ENCODE measurements at places on chromosomes 4 and X.
A peak's percentile ranks its signal among the peaks of the same experiment; 100 is the strongest.

DNA sequence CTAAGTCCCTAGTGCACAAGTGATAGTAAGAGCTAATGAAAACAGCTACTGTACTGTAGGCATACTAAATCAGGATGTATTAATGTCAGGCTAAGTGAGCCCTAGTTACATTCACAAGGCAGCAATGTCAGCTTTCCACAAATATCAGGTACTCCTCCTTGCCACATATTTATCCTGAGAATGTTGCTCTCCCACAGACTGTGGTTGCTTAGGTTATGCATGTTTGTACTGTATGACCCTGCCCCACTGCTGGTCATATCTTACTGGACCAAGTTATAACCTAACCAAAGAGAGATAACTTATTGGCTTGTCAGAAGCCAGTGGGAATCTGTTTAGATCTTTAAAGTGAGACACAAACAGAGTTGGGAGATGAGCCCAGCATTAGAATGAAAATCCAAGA is 241.0 kb downstream of the SLC39A8 start:
- DNase-seq = no peak

DNA sequence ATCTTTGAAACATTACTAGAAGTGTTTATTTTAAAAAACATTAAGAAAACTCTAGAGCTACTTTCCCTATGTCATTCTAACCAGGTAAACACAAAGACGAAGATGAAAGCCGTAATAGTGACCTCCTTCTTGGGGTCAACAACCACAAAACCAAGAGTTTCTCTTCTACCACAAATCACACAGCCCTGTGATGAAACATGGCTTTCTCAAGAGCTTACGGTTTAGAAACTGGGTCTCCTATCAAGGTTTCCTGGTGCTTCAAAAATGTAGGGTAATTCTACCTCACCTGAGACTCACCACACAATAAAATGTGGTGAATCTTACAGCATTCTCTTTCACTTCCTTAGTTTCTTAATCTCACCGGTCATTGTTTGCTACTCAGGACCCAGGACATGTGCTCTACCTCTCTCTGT is 50.9 kb downstream of the CORIN start:
- DNase-seq = peak; percentile 4

DNA sequence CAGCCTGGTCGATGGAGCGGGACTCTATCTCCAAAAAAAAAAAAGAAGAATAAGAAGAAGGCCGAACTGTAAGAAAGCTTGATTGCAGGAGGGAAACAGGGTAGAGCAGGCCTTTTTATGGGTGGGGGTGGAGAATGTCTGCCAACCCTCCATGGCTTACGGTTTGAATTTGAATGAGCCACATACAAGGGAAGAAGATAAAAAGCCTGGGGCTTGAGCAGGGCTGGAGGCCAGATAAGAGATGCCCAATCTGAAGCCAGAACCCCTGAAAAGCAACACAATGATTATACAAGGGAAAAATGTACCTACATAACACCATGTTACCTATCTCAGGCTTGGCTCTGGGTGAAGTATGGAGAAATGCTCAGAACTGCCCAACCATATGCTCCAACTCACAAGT is 57.3 kb upstream of the TRIM2 start:
- DNase-seq = no peak

DNA sequence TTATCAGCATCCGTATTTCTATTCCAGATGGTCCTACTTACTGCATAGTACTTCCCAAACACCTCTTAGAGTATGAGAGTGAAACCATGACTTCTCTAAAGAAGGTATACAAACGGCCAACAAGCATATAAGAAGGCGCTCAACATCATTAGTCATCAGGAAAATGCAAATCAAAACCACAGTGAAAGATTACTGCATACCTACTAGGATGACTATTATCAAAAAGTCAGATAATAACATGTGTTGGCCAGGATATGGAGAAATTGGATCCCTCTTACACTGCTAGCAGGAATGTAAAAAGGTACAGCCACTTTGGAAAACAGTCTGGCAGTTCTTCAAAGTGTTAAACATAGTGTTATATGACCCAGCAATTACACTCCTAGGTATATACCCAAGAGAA is 215.3 kb upstream of the CXorf66 start:
- DNase-seq = no peak

- DNase-seq = no peak
Measured at GRCh38 chrX:56231537-56232090, 542 bp upstream of the KLF8 start.

GRCh38 chrX:153164733-153165132 is 14.4 kb upstream of the MAGEA1 start:
- no peak for DNase-seq

DNA sequence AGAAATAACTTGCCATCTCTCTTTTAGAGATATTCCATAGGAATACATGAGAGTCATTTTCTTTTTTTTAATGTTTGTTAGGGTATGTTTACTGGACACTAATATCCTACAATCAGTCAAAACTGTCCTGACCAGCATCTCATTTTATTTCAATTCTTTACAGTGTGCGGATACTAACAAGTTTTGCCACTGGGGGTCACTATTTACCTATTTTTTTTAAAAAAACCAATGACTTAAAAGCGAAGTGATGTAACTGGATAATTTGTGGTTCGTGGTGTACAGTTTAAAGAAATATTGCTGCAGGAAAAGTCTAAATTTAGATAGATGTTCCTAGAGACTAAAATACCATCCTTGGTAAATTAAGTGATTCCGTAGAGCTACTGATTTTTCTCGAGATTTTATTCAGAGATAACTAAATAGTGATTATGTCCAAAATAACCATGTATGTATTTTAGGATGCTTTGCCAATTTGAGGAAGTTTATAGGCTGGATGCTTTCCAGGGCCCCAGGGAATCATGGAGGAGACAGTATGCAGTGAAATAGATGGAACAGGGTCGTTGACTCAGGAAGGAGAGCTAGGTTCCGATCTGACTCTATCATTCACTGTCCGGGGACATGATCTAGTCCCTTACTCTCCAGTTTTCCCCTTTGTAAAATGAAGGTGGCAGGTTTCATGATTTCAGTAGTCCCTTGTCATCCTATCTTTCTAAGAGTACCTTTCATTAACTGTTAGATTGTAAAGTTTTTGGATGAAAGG is 34.0 kb upstream of the GNPDA2 start:
- DNase-seq = peak; percentile 28

GRCh38 chrX:153495362-153495751 is 577 bp downstream of the BGN start:
- DNase-seq = no peak

GRCh38 chrX:63932006-63932405 is 147.0 kb upstream of the ARHGEF9 start:
- no peak for DNase-seq

DNA sequence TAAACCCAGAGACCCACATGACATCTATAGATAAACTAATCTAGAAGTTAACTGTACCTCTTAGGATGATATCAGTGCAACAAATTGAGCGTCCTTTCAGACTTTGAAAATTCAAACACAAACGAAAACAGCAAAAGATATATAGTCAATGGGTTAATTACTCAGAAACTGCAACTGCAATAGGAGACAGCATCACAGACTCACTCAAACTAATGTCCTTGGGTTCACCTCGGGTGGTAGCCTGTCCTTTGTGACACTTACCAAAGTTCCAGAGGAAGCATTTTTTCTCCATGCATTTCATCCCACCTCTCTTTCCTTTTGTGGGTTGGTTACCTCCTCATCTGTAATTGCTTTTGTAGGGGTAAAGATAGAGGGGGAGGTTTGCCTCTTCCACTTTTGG is 9.7 kb downstream of the GC start:
- no peak for DNase-seq

DNA sequence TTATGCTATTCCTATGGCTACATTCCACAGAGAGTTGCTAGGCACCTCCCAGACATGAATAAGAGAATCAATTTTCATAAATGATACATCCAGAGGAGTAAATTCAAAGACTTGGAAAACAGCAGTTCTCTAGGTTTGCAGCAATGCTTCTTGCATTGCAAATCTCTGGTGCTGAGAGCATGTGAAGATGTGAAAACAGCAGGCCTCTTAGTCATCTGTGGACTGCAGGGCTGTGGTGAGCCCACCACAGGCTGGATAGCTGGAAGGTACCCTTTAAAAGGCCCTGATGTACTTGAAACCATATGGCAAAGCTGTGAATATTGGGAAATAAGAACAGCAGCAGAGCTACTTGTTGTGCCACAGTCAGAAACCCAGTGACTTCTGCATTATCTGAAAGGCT is 2135.9 kb downstream of the ARAP2 start:
- no peak for DNase-seq

GRCh38 chr4:154415313-154415712 is 76.3 kb downstream of the DCHS2 start:
- no peak for DNase-seq

- no peak for DNase-seq
Measured at GRCh38 chr4:123060039-123060770, 137.8 kb upstream of the NUDT6 start.

DNA sequence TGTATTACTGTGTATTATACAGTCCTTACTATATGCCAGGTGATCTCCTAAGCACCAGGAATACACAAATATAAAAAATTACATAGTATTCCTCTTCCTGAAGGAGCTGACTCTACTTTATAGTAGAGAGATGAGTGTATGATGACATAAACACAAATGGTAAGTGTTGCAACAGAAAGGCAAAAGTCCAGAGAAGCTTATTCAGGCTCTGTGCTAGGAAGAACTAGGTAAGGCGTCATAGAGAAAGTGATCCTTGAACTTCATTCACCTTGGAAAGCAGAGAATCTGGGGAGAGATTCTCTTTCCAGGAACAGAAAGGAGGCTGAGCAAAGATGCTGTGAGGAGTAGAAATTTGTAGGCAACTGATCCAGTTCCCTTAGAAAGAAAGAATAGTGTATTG is 115.0 kb upstream of the KCNIP4 start:
- no peak for DNase-seq

DNA sequence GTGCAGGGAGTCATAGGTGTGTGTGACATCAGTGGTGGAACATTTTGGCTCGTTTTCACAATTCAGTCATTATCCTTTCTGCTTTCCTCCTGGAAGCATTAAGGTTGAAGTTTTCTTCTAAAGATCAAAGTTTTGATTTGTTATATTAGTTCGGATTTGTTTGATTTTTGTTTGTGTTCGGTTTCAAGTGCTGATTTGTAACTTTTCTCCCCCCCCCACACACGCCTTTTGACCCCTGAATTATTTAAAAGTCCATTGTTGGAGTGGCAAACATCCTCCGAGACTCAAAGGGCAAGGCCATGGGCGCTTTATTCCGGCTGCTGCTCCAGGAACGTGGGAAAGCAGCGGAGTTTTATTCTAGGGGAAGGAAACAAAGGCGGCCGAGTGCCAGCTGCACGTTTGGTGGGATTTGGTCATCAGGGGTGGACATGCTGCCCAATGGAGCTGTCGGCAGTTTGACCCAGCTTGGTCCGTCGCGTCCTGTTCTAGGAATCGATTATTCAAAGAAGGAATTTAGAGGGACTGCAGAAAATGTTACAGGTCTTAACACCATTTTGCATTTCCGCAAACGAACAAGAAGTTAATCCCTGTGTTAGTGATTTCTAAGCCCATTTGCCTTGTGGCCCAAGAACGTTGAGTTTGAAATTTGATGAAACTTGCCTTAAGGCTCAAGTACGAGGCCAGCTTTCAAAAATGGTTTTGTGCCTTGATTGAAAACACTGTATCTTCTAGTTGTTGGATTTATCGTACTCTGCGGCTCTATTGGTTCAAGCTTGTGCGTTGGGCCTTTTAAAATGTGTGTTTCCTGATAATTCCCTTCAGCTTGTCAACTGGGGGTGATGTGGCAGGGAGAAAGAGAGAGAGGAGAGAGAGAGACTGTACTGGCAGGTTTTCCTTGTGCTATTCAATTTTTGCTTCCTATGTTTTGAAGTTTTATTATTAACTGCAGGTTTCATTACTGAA is 565 bp upstream of the ZNF41 start:
- DNase-seq = no peak

DNA sequence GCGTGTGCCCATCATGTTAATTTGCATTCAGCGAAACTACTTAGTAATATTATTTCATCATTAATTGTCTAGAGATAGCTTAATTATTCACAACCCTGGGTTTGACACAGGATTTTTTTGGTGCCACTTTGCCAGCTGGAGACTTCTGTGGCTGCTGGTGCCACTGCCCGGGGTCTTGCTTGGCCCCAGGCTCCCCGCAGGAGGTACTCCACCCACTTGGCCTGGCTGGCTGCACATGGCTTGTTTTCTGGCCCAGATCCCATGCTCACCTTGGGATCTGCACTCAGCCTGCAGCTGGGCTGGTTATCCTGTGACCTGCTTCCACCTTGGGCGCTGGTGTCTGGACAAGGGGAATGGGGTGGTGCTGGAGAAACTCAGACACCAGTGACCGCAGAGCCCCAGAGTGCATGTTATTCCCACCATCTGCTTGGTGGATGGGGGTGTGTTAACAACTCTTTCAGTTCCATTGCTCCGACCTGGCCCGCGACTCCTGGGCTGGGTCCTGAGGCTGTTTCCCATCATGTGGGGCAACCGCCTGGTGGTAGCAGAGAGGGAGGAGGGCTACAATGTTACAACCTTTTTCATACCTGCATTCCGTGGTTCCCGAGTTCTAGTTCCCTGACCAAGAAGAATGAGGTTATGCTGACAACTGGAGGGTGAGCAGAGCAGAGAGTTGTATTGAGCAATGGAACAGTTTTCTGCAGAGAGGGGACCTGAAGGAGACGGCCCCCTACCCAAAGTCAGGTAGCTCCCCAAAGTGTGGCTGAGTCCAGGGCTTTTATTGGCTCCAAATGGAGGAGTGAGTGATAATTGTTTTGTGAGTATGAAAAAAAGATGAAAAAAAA is 1950.0 kb upstream of the IGFBP7 start:
- DNase-seq = no peak

DNA sequence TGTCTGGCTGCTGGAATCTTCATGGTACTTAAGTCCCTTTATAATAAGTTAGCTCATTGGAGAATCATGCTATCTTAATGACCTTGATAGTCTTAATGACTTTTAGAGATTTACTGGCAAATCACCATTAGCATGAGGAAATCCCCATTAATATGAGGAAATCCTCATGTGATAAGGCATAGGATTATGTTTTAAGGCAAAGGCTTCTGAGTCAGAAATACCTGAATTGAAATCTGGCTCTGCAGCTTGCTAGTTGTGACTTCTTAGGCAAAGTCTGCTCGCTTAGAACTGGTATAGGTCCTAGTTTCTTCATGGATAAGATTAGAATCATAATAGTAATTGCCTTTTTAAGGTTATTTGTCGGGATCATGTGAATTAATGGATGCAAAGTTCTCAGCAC is 190.2 kb upstream of the BANK1 start:
- no peak for DNase-seq

GRCh38 chrX:150570512-150570911 is 2.1 kb downstream of the MTM1 start:
- no peak for DNase-seq

DNA sequence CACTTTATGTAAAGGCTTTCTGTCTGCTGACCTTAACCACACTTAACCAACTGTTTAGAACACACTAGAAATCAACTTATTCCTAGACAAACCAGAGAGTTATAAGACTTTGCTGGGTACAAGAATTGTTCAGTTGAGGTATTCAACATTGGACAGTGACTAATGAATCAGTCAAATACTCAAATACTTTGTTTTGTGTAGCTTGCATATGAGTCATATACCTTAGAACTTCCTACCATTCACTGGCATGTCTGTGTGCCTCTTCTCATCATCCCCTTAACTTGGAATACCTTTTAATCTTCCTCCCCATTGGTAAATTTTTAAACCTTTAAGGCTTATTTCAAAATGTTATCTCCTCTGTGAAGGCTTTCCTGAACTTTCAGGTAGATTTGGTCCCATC is 708.8 kb upstream of the GRIA3 start:
- no peak for DNase-seq

GRCh38 chr4:138389976-138390685 is 148.0 kb upstream of the SLC7A11 start:
- no peak for DNase-seq

- no peak for DNase-seq
Measured at GRCh38 chr4:141124224-141124623, 9.0 kb downstream of the RNF150 start.

GRCh38 chr4:174828845-174829701 is at the start of gene GLRA3:
TSS of gene GLRA3 (minus strand) at chr4:174829247. CDS start at chr4:174828811, 436 bp downstream.
- DNase-seq = peak; percentile 44
